ENCODE measurements at places on chromosomes 11 and 22. TPM values are rescaled to one million over a fixed set of nuclear protein-coding genes. Genes with fewer than 3 reads are reported as not detected.
A peak's percentile ranks its signal among the peaks of the same experiment; 100 is the strongest.

- no peak for DNase-seq
- peaks cover 7% of the 10 kb centered on the region for H3K27me3 ChIP-seq
- no peak overlapping the region for H3K27ac ChIP-seq
- H3K4me3 ChIP-seq: no peak overlapping the region
- H3K4me1 ChIP-seq: no peaks in the 10 kb centered on the region
Observed at GRCh38 chr11:45484326-45484883, 181.0 kb downstream of the CHST1 start.

The MMP8 gene
- not detected for total RNA-seq

The IL10RA gene
- 0.41 TPM for total RNA-seq

The NLRP10 gene
- not detected for total RNA-seq

The EXPH5 gene
- total RNA-seq: 0.85 TPM

GRCh38 chr11:44711787-44712608 is 14.8 kb upstream of the TSPAN18 start:
- H3K36me3 ChIP-seq: no peaks in the 10 kb centered on the region
- DNase-seq: no peak
- H3K4me3 ChIP-seq: no peak overlapping the region
- H3K27me3 ChIP-seq: peaks cover 2% of the 10 kb centered on the region

The PLAAT5 gene
- total RNA-seq: not detected

DNA sequence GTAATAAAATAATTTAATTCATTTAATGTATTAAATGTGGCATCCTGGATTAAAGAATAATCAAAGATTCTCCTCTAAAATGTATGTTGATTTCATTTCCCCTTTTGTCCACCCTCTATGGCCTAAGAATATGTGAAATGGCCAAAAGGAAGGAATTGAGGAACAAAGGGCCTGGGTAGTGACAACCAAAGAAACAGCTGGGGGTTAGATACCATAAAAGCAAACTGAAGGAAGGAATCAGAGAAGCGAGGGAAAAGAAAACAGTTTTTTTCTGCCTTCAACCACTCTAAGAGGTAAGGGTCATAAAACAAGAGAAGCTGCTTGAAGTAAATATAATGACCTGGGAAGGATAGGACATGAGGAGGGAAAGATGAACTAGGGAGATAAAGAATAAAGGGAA is 139.3 kb downstream of the FAM76B start:
- H3K27ac ChIP-seq: no peak overlapping the region
- no peak overlapping the region for H3K4me3 ChIP-seq
- no peak for DNase-seq
- no peaks in the 10 kb centered on the region for H3K4me1 ChIP-seq
- no peaks in the 10 kb centered on the region for H3K27me3 ChIP-seq

DNA sequence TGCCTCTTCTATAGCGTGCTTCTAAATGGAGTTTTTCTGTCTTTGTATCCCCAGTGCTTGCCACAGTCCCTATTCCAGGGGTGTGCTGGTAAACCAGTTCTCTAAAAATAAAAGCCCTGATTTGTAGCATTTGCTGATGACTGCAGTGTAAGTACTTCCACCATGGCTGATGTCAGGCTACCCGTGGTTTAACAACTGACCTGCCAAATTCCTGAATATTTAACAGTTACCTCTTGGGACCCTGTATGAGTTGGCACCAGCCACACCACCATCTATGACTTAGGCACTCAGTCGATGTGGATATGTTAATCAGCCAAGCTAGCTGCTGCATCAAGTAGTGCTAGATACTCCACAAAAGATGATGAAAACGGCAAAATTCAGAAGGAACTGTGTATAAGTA is 94.0 kb upstream of the MTNR1B start:
- H3K4me3 ChIP-seq: no peak overlapping the region
- H3K36me3 ChIP-seq: no peaks in the 10 kb centered on the region
- H3K4me1 ChIP-seq: no peaks in the 10 kb centered on the region
- H3K27ac ChIP-seq: no peak overlapping the region

GRCh38 chr11:79039122-79039521 is 401.7 kb downstream of the TENM4 start:
- H3K27ac ChIP-seq: no peak overlapping the region
- no peaks in the 10 kb centered on the region for H3K4me1 ChIP-seq
- H3K27me3 ChIP-seq: peaks cover under 1% of the 10 kb centered on the region
- H3K36me3 ChIP-seq: no peaks in the 10 kb centered on the region
- no peak overlapping the region for H3K4me3 ChIP-seq
- DNase-seq: no peak

DNA sequence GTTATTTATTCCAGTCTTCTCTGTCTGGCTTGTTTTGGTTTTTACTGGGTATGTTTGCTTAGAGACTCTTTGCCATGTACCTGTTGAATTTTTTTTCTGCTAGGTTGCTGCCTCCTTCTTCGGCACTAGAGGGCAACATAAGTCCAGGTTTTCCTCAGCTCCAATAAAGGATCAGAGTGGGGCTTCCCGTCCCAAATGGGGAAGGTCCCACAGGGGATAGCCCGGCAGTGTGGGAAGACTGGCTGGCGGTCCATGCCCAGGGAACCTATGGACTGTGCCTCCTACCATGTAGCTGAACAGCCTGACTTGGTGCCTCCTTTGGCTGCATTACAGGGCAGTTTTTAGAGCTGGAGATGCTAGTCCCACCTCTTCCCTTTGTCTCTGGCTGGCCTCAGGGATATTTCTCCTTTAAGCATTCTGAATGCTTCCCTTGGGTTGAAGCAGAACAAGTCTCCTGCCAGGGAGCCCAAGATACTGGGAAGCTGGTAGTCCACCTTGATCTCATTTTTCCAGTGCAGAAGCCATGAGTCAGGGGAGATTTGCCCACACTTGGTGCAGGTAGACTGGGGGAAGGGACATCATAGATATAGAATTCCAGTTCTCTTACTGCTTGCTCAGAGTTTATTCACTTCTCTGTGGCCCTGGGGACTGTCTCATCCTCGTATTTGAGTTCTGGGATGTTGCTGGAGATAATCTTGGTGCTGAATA is 60.2 kb downstream of the BRD1 start:
- no peaks in the 10 kb centered on the region for H3K36me3 ChIP-seq
- peak; percentile 28 for DNase-seq
- H3K4me3 ChIP-seq: no peak overlapping the region
- no peaks in the 10 kb centered on the region for H3K27me3 ChIP-seq
- no peaks in the 10 kb centered on the region for H3K4me1 ChIP-seq
- no peak overlapping the region for H3K27ac ChIP-seq

DNA sequence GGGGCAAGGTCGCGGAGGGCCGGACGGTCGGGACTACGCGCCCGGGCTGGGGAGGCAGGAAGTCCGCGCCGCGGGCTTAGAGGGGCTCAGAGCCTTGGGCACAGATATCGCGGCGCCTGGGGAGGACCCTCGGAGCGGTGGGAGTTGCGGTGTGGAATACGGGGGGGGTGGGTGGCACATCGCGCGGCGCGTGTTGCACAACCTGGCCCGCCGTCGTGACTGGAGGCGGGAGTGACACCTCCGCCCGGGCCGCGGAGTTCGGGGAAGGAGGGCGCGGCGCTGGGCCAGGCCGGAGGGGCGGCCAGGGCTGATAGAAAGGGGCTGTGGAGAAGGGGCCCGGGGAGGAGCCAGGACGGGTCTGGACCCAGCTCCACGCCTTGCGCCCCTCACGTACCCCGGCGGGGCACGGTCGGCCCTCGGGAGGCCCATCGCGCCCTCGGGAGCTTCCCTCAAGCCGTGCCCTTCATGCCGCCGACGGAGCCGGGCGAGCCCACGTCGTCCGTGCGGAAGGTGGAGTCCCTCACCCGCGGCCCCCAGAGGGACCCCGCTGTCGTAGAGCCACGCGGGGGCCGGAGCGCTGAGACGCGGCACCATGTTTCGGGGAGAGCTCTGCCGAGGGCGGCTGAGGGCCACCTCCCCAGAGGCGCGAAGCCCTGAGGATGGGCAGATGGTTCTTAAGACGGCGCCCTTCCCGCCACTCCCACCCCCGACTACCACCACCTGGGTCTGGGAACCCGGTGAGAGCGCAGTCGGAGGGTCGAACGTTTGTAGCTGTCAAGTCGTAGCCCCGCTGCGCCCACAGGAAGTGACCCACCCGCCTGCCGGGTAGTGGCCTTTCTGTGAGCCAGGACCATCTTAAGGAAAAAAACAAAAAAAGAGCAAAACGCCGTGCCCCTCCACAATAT is 729 bp downstream of the IL17RA start:
- H3K4me3 ChIP-seq: peak overlapping the region; percentile 74
- H3K27ac ChIP-seq: peak overlapping the region; percentile 61
- no peaks in the 10 kb centered on the region for H3K27me3 ChIP-seq
- peaks cover 11% of the 10 kb centered on the region for H3K4me1 ChIP-seq
- DNase-seq: no peak

The FGF19 gene
- total RNA-seq: not detected

The SMC1B gene
- total RNA-seq: 0.10 TPM

- H3K4me3 ChIP-seq: no peak overlapping the region
- H3K4me1 ChIP-seq: no peaks in the 10 kb centered on the region
- no peak overlapping the region for H3K27ac ChIP-seq
- no peaks in the 10 kb centered on the region for H3K36me3 ChIP-seq
- H3K27me3 ChIP-seq: no peaks in the 10 kb centered on the region
Observed at GRCh38 chr11:26276798-26277424, 55.0 kb upstream of the ANO3 start.

DNA sequence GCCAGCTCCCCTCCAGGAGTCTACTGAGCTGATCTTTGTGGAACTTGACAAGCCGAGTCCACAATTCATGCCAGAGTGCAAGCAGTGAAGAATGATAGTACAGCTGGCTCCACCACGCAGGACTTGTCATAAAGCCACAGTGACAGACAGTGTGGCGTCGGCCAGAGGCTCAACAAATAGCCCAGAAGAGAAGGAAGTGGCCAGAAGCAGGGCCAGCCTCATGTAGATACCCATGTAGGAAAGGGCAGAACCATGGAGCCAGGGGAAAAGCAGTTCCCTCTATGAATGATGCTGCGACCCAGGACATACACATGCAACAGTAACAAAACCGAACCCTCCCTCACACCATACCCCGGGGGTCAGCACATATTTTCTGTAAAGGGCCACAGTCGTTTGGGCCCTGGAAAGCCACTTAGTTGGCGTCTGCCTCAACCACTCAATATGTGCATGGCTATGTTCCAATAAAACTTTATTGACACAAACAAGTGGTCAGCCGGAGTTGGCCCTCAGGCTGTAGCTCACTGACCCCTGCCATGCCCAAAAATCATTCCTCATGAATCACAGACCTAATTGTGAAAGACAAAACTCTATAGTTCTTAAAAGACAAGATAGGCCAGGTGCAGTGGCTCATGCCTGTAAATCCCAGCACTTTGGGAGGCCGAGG is 161.4 kb downstream of the BRD1 start:
- no peak overlapping the region for H3K27ac ChIP-seq
- no peak for DNase-seq
- H3K36me3 ChIP-seq: no peaks in the 10 kb centered on the region
- H3K27me3 ChIP-seq: no peaks in the 10 kb centered on the region
- H3K4me3 ChIP-seq: no peak overlapping the region
- H3K4me1 ChIP-seq: no peaks in the 10 kb centered on the region

The NRIP3 gene
- 22.8 TPM for total RNA-seq

The NCF4 gene
- not detected for total RNA-seq

GRCh38 chr11:122007601-122008071 is 108.4 kb downstream of the BLID start:
- no peaks in the 10 kb centered on the region for H3K27me3 ChIP-seq
- no peak for DNase-seq
- H3K4me1 ChIP-seq: no peaks in the 10 kb centered on the region
- H3K27ac ChIP-seq: no peak overlapping the region

DNA sequence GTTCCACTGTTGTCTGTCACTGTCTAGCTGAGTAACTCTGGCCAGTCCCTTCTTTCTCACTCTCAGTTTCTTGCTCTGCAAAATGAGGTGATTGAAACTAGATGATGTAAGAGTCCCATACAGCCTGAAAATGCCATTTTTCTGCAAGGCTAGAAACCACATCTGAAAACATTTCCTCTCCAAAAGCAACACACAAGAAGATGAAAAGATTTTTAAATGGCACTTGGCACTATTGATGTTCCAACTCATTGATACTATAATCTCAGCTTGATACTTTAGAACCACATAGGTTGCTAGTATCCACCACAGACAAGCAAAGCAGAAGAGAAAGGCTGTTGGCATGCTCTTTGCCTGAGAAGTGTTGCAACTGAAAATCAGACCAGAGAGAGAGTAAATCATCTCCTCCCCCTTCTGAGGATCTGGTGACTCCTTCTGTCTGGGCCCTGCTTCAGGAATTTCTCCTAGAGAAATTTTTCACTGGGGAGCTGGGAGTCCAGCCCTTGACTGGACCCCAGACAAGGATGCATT is 1217.9 kb downstream of the LRRC4C start:
- H3K4me1 ChIP-seq: no peaks in the 10 kb centered on the region
- no peaks in the 10 kb centered on the region for H3K36me3 ChIP-seq
- H3K27ac ChIP-seq: no peak overlapping the region
- DNase-seq: no peak

- no peaks in the 10 kb centered on the region for H3K4me1 ChIP-seq
- peaks cover 4% of the 10 kb centered on the region for H3K27me3 ChIP-seq
- H3K4me3 ChIP-seq: no peak overlapping the region
Observed at GRCh38 chr11:72446929-72447769, 12.8 kb upstream of the CLPB start.

GRCh38 chr11:131993246-131993645 is 622.8 kb downstream of the NTM start:
- no peaks in the 10 kb centered on the region for H3K27me3 ChIP-seq
- H3K36me3 ChIP-seq: no peaks in the 10 kb centered on the region
- H3K4me3 ChIP-seq: no peak overlapping the region

The EPS8L2 gene
- total RNA-seq: 256 TPM

GRCh38 chr11:45933131-45933831 is 10.8 kb downstream of the LARGE2 start:
- H3K27ac ChIP-seq: no peak overlapping the region
- DNase-seq: no peak
- peaks cover 12% of the 10 kb centered on the region for H3K36me3 ChIP-seq
- no peaks in the 10 kb centered on the region for H3K4me1 ChIP-seq
- no peaks in the 10 kb centered on the region for H3K27me3 ChIP-seq
- no peak overlapping the region for H3K4me3 ChIP-seq

DNA sequence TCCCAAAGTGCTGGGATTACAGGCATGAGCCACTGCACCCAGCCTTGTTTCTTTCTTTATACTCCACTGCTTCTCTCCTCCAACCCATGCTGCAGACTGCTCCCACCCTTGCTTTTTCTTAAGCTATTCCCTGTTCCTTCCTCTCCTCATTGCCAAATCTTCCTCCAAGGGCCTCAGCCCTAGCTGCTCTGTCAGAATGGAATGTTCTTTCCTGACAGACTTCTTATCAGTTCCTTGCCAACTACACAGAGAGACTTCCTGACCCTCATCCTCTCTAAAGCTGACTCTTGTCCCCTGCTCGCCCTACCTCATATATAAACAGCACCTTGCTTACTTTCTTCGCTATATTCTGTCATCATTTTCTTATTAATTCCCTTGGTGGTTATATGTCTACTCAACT is 16.9 kb upstream of the PIK3C2A start:
- H3K27me3 ChIP-seq: no peaks in the 10 kb centered on the region
- H3K4me3 ChIP-seq: no peak overlapping the region
- no peak overlapping the region for H3K27ac ChIP-seq
- no peak for DNase-seq
- no peaks in the 10 kb centered on the region for H3K4me1 ChIP-seq

DNA sequence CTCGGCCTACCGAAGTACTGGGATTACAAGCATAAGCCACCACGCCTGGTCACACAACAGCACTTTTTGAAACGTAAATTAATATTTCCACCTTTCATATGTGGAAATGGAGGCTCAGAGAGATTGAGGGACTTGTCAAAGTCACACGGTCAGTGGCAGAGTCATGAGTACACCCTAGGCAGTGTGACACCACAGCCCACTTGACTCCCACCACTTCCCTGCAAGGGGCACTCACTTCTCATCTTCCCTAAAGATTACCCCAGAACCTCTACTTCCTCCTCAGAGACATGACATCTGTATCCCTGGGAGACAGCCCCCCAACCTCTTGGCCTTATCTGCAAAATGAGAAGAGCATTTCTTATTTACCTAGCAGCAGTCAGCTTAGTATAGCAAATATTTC is 16.5 kb upstream of the MYOD1 start:
- no peaks in the 10 kb centered on the region for H3K4me1 ChIP-seq
- no peak for DNase-seq
- H3K27me3 ChIP-seq: no peaks in the 10 kb centered on the region

All from Panc1 (cell line).